Erythroblast (primary cell): ENCODE measurements at places on chromosomes 16 and 17.

DNA sequence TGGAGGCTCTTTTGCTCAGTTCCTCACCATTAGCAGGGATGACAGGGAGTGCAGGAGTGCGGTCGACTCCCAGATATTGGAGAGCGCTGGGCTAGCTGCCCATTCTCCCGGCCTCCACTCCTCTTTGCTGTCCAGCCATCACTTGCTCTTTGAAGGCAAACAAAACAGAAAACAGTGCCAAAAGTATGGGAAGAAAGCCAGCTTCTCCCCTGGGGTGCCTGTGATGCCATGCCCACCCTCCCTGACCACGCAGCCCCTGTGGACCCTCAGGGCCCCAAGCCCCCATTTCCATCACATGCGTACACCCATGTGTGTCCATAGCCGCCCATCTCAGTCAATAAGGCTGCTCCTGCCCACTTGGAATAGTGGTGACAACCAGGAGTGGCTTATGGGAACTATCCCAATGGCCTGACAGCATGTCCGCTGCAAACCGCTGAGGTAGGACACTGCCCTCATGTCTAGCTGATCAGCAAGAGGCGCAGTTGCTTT is 30.0 kb downstream of the MAPT start:
- no peak for DNase-seq

DNA sequence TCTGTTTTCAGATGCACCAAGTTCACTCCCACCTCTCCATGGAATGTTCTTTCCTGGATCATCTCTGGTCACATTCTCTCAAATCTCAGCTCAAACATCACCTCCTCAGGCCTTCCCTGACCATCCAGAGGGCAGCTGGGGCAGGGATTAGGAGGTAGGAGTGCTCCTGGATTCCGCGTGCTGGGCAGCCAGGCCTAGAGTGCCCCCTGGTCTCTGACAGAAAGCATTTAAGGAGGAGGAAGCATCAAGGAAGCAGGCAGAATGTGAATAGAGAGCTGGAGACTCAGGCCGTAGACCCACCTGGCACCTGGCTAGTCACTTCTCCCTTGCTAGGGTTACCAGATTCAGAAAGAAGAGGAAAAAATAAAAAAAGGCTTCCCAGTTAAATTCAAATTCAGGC is 2.5 kb upstream of the CYB561 start:
- DNase-seq, result no peak

DNA sequence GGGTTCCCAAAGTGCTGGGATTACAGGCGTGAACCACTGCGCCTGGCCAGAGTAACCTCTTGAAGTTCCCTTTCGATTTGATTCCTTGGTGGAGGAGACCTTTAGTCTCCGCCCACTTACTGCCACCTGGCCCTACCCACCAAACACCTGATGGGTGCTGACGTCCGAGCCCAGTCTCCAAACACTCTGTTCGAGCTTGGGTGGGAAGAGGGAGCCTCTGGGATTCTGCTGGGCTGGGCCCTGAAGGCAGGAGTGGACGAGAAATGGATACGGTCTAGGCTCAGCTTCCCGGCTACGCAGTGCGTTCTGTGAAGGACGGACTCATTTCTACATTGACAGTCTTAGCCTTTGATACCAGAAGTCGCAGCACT is 870 bp upstream of the ITGA3 start:
- DNase-seq, result no peak

DNA sequence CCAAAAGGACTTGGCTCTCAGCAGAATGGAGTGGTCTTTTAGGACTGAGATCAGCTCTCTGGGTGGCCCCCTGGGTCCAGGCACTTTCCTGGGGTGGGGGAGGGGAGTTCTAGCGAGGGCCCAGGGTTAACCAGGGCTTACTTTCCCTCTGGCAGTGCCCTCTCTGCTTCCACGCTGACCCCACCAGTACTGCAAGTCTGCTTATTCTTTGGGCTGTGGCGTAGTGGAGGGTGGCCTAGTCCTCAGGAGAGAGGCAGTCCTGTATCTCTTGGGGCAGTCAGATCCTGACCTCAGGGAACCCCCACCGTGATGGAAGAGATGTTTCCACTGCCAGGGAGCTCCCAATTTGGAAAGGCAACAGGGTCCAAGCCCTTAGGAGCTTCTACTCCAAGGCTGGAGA is 79.4 kb downstream of the CCDC182 start:
- DNase-seq, result no peak

DNA sequence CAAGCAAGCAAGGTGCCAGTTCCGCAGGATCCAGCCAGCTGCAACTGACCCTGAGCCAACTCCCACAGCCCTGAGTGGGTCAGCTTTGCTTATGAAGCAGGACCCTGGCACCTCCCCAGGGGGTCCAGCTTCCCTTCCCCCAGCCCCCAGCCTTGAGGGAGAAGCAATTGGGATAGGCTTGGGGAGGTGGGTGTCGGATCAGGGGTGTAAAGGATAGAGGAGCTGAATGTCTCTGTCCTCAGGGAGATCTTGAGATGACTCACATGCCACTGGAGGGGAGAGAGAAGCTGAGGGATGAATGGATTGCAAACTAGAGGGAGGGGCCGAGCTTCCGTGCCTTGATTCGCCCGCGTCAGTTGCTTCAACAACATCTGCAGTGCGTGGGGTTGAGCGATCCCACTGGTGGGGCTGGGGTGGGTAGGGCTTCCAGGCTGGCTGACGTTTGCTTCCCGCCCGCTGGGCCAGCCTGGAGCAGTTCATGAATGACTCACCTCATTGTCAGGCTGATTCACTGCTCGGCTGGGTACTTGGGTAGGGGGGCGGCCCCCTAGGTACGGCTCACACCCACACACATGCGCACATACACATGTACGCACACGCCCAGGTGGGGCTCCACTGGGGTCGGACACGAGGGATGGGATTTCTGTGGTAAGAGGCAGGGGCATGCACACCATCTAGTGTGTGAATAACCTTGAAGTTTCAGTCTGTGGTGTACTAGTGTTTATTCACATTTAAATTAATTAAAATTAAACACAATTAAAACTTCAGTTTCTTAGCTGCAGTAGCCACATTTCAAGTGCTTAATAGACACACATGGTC is 3.6 kb upstream of the HROB start:
- DNase-seq, result peak; percentile 48

DNA sequence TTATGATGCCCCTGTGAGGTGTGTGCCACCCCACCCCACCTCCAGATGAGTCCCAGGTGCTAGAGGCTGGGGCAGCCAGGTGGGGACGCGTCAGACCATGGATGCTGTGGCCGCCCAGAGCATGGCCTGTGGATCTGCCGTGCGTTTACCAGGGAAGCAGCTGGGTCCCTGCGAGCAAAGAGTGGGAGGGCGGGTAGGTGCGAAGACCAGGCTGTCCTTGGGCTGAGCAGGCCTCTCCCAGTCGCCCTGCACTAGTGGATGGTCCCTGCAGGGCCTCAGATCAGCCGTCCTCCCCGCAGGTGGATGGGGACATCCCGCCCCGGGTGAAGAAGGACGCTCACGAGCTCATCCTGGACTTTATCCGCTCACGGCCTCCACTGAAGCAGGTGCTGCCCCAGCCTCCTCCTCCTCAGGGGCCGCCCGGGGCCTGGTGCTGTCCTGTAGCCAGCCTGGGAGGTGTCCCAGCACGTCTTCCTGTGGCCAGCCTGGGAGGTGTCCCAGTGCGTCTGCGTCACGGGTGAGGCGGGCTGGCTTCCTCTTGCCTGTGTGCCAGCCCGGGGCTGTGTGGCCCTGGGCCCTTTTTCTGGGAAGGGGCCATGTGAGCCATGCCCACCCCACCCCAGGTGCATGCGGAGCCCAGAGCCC is 18.0 kb upstream of the TCF25 start:
- no peak for DNase-seq

DNA sequence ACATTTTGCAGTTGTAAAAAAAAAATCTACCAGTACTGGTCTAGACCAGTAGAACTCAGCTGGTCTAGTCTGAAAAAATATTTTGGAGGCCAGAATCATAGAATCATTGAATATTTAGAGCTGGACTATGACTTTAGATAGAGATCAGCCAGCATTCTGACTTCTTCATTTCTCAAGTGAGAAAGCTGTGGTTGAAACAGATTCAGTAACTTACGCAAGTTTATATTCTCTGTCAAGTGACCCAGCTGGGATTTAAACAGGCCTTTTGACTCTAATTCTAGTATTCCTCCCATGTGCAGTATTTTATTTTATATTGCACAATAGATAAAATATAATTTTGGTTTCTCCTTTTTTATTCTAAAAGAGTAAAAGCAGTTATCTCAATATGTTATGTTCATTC is 4.9 kb downstream of the TNRC6A start:
- no peak for DNase-seq

- peak; percentile 63 for DNase-seq
These were observed 1.0 kb upstream of the TTYH2 start for GRCh38 chr17:74212209-74212912.

GRCh38 chr16:89506113-89506504 is 2.1 kb upstream of the SPG7 start:
- DNase-seq, result peak; percentile 51

DNA sequence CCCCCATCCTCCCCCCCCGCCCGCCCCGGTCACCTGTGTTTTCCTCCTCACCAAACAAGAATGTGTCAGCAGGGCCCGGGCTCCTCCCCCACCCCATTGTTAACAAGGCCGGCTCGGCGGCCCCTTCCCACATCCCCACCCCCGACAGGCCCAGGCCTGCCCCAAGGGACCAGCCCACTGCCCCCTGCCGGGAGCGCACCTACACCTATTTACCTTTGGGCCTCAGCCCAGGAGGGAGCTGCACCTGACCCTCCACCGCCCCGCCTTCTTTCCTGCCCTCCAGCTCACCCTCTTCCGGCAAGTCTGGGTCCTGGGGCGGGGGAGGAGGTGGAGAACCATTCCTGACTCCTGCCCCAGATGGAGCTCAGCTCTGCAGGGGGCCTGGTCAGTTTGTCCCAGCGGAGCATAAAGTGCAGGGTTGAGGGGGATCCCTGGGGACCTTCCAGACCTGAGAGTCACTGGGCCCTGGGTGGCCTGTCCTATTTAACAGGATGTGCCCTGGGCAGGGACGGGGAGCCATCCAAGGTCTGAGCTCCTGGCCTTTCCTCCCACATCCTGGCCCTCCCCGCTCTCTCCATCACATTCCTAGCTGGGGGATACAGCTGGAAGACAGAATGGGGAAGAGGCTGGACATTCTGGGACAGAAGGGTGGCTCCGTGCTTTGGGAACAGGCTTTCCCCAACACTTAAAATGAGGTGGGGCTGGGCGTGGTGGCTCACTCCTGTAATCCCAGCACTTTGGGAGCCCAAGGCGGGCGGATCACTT is 8.3 kb downstream of the FOXJ1 start:
- DNase-seq, result no peak

DNA sequence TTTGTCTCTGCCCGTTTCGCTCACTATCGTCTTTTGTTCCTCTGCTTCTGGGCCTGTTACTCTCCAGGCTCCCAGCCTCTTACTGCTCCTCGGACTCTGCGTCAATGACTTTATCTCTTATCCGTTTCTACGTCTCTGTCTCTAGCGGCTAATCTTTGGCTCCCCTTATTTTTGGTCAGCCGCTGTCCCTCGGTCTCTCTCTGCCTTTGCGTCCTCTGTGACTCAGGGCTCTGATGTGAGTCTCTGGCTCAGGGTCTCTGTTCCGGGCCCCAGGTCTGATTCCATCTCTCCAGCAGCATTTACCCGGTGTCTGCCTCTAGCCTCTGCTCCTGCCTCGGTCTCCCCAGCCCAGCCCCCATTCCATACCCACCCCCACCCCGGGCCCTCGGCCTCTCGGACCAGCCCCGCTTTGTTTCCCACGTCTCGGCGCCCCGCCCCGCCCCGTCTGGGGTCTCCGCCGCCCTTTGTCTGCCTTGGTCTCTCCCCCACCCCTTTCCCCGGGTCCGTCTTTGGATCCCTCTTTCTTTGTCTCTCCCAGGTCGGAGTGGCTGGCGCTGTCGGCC is 547 bp upstream of the ZNF48 start:
- DNase-seq, result peak; percentile 60

- no peak for DNase-seq
These were observed 71.0 kb upstream of the DOC2B start for GRCh38 chr17:252456-252855.

GRCh38 chr17:62009220-62009619 is 55.9 kb downstream of the MED13 start:
- DNase-seq, result no peak

DNA sequence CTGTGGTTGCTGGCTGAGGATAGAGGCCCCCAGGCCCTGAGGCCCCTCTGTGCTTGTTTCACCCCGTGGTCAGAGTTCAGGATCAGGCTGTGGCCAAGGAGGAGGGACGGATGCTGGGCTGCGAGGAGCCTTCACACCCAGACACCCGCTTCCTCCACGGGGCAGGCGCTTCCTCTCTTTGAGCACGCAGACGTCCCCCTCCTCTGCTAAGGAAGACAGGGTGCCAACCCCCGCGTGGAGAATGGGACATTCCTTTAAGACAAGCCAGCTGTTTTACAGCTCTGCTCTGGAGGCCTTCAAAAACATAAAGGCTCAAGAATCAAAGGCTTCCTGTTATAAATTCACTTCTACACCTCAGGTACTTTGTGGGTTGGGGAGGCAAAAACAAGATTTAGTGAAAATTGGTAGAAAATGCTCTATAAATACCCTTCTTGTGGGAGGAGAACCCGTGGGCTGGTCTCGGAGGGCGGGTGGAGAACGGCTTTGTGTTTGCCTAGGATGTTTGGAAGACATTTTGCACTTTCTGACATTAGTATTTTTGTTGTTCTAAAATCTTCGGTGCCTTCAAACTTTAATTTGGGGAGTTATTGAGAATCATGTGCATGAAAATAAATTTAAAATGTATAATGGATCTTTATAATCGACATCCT is 60.8 kb upstream of the FOXF1 start:
- DNase-seq, result no peak

GRCh38 chr16:31695667-31696066 is 168.0 kb downstream of the AHSP start:
- DNase-seq, result no peak

- DNase-seq, result no peak
These were observed 147.9 kb downstream of the MAF start for GRCh38 chr16:79452671-79453070.

- no peak for DNase-seq
These were observed 8.2 kb upstream of the CMIP start for GRCh38 chr16:81436386-81436785.

GRCh38 chr17:17781591-17782496 is 54.9 kb downstream of the SREBF1 start:
- peak; percentile 48 for DNase-seq

DNA sequence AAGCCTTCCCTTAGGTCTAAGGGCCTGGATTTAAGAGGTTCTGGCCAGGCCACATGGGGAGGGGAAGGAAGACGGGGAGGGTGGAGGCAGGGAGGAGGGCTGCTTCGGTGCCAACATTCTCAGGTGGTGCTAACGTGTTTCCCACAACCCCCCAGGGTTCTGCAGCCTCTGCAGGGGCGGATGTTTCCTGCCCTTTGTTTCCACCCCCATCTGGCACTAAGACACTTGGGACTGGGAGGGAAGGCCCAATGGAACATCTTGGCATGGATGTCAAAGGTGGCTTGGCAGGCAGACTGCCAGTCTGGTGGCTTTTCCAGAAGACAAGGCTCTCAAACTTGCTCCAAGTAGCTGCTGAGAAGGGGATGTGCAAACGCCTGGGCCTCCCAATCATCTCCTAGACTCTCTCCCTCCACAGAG is 12.7 kb downstream of the HIC1 start:
- no peak for DNase-seq

GRCh38 chr16:77539421-77540034 is 104.7 kb upstream of the ADAMTS18 start:
- no peak for DNase-seq

- DNase-seq, result no peak
These were observed 8.1 kb downstream of the CHMP6 start for GRCh38 chr17:80999536-81000333.

- DNase-seq, result no peak
These were observed 60.1 kb upstream of the ZNF750 start for GRCh38 chr17:82899941-82900340.

- peak; percentile 63 for DNase-seq
These were observed at the start of gene RNF157 for GRCh38 chr17:76240461-76241203. TSS of gene RNF157 (minus strand) at chr17:76240493. CDS start at chr17:76240240, 253 bp downstream.

- DNase-seq, result no peak
These were observed 69.2 kb upstream of the KIFC3 start for GRCh38 chr16:57871456-57871855.

- no peak for DNase-seq
These were observed 388.8 kb downstream of the ZFHX3 start for GRCh38 chr16:72658888-72659717.
